Choroid plexus epithelial cell (primary cell): ENCODE measurements at places on chromosomes 3 and 15.

GRCh38 chr15:81511138-81511537 lies 137.1 kb upstream of the TMC3 start:
- DNase-seq: no peak

- peak; percentile 94 for DNase-seq
Measured at GRCh38 chr3:99774467-99774866, 43.2 kb upstream of the CMSS1 start.

DNA sequence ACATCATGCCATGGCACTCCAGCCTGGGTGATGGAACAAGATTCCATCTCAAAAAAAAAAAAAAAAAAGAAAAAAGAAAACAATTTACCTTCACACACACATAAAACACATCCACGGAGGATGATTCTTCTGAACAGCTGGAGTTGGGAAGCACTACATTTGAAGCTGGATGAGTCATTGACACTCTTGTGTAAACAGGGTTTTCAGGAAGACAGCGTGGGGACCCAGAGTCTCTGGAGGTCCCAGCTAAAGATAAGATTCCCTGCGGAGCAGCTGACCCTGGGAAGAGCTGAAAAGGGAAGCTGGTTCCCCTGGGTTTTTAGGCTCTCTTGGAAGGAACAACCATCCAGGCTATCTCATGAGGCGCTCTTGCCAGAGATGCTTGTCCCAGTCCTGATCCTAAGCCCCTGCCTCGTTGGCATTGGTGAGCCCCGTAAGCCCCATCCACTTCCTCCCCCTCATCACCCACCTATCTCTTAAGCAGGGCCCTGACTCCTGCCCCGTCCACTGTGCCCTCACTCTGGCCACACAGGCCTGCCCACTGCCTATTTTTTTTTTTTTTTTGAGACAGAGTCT lies 32.0 kb upstream of the FURIN start:
- DNase-seq: peak; percentile 67

GRCh38 chr15:98791046-98791701 lies 142.8 kb downstream of the IGF1R start:
- DNase-seq: no peak

DNA sequence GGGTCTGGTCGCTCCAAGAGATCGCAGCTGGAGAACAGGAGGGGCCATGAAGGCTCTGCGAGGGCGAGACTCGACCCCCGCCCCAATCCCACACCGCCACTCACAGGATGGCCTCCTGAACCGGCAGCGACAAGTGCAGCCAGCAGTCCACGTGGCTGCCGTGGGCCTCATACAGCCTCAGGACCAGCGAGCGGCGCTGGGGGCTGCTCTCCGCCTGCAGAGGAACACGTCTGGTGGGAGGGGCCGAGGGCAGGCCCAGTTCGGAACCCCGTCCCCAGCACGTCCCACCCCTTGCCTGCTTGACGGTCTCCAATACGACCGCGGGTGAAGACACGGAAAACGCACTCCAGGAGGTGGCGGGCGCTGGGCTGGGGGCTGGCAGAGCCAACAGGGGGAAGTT lies 9.2 kb downstream of the NEIL1 start:
- DNase-seq: no peak

- DNase-seq: peak; percentile 20
Measured at GRCh38 chr3:164332831-164333802, 745.2 kb downstream of the SI start.

- DNase-seq: no peak
Measured at GRCh38 chr3:113103588-113103987, 107.8 kb upstream of the BOC start.

DNA sequence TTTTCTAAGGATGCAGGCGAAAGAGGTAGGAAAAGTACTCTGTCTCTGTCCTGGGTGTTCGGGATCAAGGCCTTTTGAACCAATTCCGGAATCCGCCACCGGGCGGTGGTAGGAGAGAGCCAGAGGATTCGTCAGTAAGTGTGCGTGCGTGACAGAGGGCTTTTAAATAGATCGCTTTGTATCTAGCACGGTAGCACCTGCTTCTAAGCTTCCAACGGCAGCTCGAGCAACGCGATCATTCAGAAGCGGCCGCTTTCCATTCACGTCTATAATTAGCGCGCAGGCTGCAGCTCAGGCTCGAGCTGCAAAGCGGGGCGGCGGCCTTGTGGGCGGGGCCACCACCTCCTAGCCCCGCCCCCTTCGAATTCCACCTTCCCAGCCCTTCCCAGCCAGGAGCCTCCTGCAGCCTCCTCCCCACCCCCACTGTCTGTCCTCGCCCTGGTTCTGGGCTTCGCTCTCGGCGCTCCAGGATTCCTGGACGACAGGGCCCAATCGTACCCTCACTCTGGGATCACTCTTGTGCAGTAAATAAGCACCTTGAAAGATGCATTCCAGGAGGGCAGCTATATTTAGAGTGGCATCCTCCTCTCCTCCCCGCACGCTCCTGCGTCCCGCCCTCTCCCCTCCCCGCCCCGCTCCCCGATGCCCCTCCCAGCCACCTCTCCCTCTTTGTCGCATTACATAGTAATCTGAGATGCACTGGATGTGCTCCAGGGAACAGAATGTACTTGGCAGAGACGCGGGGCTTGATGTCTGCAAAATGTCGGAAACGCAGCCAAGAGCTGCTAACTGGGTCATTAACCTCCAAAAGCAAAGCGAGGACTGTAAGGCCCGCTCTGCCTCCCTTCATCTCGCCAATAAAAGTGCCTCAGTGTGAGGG lies 224.1 kb upstream of the TPRG1 start:
- peak; percentile 100 for DNase-seq

DNA sequence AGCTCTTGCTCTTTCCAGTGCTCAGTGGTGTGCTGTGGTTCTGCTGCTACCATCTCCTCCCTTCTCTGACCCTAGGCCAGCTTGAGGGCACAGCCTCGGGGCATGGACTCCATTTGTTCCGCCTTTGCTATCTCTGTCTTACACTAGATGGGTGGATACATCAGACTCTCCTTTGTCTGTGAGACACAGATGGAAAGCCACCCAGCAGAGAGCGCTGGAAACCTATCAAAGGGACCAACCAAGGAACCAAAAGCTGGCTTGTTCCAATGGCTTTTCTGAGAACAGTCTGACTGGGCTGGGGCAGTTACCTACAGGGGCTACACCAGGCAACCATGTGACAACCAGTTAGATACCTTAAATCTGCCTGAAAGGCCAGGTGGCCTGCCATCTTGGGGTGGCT lies 63.8 kb downstream of the NPTN start:
- DNase-seq: no peak

GRCh38 chr3:109648027-109648426 lies 310.7 kb upstream of the DPPA4 start:
- DNase-seq: no peak

DNA sequence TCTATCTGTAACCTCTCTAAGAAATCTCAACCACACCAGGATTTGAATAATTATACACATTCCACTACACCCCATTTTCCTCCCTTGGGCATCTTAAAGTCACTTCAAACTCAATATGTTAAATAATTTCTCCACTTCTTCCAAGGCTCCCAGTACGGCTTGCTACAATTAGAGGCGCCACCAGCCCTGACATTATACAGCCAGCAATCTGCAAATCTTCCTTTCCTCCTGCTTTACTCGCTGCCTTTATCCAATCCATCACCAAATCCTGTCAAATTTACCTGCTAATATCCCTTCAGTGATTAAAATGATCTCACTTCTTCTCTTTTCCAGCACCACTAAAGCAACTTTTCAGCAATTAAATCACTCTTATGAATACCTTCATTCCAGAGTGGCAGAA lies 13.9 kb downstream of the WWTR1 start:
- DNase-seq: no peak

- no peak for DNase-seq
Measured at GRCh38 chr3:177356952-177357351, 159.7 kb upstream of the TBL1XR1 start.

DNA sequence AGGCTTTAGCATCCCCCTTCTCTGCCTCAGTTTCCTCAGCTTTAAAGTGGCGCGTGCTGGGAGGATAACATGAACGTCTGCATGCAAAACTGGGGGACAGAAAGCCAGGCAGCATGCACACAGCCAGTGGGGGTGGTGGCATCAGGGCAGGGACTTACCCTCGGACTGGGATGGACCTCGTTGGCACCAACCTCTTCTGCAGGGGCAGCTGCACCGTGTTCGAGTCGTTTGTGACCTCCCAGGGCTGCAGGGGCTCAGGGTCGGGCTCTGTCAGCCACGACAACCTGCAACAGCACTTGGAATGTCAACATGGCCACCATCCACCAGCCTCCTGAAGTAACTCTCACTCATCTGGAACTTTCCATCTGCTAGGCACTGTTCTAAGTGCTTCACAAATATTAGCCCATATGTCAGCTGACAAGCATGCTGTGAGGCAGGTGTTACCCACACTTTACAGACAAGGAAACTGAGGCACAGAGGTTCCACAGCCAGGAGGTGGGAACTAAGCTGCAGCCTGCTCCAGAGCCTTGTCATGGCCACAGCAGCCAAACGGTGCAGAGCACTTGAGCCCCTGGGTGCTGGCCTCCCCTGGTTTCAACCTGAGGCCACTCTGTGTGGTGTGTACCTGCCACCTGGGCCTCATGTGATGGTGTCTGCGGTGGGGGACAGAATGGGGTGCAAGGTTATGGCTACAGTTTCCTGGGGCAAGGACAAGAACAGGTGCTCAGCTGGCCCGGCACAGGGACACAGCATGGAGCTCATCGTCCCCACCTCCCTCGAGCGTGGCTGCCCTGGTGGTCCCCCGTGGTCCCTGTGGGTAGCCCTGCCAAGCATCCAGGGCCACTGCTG lies 6.7 kb downstream of the C3orf22 start:
- no peak for DNase-seq

- DNase-seq: peak; percentile 65
Measured at GRCh38 chr3:101813817-101814440, 34.9 kb downstream of the NXPE3 start.

- DNase-seq: no peak
Measured at GRCh38 chr3:8627201-8627940, 17.2 kb downstream of the SSUH2 start.

DNA sequence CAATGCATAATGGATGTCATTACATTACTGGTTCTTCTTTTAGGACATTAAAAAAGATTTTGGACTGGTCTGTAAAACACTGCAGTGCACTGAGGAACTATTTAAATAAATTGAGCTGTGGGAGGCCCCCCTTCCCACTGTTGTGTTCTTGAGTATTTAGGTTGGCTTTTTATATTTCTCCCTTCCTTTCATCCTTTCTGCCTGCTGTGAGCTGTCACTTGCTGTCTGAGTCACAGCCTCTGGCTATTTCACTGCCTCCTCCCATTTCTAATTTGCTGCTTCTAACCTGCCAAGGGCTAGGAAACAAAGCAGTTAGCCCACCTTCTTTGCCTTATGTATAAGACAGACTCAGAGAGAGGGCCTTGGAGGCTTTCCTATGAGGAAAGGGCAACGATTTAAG lies 89.0 kb upstream of the FNDC3B start:
- DNase-seq: peak; percentile 63

DNA sequence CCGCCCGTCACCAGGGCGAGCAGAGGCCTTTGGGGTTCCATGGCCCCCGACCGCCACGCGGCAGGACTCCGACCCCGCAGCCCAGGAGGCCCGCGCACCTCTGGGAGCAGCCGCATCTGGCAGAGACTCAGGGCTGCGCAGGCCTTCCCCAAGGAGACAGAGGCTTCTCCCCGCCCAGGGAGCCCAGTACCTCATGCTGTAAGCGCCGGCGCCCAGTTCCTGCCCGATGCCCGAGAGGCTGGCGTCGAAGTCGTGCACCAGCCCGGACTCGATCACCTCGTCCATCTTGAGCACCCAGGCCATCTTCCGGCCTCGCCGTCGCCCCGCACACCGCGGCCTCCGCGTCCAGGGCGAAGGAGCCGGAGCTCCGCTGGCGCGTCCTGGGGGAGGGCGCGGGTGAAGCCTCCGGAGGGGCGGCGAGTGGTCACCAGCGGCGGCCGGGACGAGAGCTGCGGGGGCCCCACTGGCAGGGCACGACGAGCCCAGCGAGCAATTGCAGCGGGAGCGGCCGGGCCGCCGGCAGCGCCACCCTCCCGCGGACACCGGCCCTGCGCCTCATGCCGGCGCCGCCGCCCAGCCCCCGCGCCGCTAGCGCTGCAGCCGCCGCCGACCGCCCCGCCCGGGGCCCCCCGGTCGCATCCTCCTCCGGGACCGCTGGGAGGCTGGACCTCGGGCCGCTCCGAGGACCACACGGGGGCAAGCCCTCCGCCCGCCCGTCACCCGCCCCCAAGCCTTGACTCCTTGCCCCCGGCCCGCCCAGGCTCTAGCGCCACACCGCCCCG lies 468 bp downstream of the UBP1 start:
- peak; percentile 42 for DNase-seq

GRCh38 chr15:88872706-88873105 lies 22.6 kb downstream of the HAPLN3 start:
- DNase-seq: no peak

DNA sequence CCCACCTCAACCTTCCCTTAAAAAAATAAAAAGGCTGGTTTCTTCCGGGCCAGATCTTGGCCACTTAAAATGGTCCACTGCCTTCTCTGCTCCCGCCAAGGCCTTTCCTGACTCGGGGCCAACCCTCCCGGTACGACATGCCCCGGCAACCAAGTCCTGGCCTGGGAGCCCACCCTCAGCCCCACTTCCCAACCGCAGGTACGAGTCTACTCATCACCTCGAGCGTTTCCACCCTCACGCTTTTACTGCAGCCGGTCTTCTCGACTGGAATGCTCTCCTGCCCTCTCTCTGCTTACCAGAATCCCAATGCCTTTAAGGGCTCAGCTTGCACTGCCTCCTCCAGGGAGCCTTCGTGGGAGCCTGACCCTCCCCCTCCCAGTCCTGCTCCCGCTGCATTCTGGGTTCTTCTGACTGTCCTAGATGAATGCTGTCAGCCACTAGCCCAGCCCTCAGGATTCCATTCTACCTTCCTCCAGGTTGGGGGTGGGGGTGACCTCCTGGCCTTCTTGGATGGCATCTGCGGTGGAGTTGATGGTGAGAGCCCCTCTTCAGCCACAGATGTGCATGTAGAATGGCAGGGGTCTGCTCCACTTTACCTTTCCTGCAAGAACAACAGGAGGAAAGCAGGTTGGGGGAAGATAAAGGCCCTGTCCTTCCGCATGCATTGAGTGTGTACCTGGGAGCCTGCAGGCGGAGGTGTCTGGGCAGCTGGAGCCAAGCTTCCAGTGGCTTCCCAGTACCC lies 1.1 kb upstream of the CSRNP1 start:
- no peak for DNase-seq

DNA sequence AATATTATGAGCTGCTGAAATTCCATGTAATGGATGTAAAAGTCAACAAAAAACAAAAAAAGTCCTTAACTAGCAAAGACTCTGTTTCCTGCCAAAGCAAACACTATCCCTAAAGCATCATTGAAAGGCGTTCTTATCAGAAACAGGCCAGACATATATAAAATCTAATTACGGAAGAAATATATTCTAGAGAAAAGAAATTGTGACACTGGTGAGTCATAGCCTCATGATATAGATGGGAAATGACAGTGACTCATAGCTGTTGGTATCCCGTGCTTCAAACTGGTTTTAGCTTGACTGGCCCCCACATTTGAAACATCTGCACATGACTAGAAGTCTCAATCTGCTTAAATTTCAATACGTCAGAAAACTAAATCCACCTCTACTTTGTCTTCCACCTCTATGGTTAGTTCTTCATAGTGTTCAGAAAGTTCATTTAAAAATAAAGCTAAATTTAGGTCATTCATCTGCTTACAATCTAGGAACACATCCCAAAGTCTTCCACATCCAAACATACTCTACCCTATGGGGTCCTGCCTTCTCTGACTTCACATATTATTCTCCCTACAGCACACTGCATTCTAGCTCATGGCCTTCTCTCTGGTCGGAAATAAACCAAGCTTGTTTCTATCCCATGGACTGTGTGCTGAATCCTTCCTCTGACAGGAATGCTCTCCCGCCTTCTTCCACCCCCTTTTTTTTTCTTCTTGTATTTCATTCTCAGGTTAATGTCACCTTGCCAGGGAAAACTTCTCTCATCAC lies 456.3 kb upstream of the ARRDC4 start:
- DNase-seq: peak; percentile 97
